ENCODE measurements at places on chromosomes 7 and 10.

DNA sequence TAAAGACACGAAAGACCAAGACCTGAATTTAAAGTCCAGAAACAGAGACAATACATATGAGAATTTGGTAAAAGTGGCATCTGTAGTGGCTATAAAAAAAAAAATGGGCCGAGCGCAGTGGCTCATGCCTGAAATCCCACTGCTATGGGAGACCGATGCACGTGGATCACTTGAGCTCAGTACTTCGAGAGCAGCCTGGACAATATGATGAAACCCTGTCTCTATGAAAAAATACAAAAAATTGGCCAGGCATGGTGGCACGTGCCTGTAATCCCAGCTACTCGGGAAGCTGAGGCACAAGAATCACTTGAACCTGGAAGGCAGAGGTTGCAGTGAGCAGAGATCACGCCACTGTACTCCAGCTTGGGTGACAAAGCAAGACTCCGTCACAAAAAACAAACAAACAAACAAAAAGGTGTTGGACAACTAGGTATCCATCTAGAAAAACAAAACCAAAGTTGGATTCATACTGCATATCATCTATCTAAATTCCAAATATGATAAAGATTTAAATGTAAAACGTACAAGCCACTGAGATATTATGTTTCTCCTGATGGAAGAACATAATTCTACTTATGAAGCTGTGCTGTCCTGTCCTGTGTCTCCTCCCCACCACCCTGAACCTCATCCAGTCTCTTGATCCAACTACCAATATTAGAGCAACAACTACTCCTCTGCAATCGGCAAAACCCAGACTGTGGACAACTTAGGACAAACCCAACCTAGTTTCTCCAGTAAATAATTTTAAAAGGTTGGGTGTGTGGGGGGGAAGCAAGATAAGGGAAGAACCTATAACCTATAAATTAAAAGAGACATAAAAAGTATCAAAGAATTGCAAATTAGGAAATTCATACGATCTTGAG, 53.7 kb downstream of the ATAD1 start:
- DNase-seq = no peak

DNA sequence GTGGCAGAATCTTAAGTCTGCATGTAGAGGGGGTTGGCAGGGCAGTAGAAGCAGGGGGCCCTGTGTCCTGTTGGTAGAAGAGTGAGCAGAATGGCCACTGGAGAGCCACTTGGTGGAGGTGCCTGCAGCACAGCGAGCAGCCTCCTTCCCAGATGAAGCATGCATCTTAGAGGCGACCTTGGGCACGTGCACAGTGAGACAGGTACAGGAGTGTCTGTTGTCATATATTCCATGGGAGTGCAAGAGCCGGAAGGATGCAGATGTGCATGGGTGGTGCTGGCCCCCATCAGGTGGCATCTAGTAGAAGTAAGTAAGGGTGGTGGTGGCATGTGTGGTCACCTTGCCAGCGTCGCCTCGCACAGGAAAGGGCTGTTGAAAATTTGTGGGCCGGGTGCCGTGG, 53.9 kb downstream of the CUX1 start:
- no peak for DNase-seq

DNA sequence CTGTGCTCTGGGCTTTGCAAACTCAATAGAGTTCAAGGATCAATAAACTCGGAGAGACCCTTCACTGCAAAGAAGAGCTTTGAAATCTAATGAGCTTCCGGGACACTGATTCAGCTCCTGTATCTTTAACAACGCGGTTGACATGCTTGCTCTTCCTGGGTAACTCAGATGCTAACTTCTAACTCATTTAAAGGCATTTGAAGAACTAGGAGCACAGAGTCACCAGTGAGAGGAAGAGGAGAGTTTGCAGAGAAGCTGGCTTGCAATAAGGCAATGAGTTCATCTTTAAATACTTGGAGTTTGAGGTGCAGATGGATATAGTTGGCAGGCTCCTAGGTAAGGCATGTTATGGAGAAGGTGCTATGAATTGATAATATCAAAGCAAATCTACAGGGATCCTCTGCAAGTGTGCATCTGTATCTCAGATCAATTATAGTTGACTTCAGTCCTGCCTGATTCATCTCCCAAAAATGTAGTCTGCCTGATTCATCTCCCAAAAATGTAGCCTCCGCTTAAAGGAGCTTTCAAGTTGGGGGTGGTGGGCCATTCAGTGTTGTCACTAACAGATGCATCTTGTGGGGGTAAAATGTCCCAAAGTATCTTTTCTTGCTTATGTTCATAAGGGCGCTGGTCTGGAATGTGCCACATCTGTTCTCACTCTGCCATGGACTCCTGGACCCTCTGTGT, 182.5 kb upstream of the PRSS58 start:
- no peak for DNase-seq

DNA sequence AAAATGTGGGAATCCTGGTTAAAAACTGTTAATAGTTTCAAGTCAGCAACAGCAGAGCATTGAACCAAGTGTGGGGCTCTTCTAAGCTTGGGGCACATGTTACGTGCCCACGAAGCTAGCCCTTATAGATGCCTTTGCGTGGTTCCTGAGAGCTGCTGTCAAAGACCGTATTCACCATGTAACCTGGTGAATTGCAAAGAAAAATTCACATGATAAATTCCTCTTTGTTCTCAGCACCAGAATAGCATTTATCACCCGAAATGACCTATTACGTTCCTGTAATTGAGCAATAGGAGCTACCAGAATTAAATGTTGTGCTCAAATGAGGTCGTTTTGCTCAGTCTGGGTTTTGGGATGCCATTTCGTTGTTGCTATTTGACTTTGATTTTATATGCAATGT, 202.6 kb upstream of the PRPS1L1 start:
- no peak for DNase-seq

DNA sequence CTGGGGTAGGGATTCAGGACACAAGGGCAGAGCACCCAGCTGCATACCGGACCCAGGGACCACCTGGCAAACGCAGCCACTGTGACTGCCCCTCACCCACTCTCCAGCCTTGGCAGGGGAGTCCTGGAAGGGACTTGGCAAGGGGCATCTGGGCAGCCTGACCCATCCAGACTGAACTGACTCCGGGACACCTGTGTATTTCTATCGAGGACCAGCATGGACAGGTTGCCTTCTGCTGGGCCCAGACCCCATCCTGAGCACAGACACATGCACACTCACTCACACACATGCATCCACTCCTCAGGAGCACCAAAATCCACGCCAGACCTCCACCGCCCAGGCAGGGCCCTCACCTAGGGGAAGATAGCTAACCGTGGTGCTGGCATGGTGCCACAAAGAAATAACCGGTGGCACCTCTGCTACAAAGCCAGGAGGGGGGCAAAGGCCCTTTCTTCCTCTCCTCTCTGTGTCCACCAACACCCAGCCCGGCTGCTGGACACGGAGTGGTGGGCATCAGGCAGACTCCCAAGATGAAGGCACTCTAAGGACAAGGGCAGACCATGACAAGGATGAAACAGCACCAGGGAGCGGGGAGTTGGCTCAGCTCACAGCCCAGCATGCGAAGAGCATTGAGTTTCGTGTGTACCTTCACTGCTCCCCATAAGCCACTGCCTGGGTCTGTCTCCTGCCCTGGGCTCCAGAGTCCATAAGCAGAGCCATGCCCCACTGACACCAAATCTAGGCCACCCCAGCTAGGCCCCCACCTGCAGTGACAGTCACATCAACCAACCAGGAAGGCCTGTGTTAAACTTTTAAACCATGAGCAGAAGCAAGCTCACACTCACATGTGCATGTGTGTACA, 35.3 kb downstream of the KCNH2 start:
- no peak for DNase-seq

DNA sequence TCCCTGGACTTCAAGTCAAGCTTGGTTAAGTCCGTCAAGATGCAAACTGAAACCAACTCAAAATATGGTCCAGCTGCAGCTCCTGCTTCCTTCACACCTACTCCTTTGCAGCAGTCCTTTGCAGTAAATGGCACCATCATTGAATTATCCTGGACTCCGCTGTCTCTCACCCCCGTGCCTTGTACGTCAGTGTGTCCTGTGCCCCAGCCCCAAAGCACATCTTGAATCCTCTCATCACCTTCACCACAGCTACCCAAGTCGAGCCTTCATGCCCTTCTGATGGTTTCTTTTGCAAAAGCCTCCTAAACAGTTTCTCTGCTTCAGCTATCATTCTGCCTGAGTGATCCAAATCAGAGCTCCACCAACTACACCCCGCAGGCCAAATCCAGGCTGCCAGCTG, 88.4 kb upstream of the LEP start:
- DNase-seq = no peak

- DNase-seq = no peak
These were observed 69.3 kb downstream of the OSBPL3 start for GRCh38 chr7:24910551-24911212.

- no peak for DNase-seq
These were observed 16.3 kb downstream of the CYP3A4 start for GRCh38 chr7:99767662-99768061.
